ENCODE measurements at places on chromosomes 3 and 15.

- peak; percentile 5 for DNase-seq
Measured at GRCh38 chr3:6791161-6791560, 69.8 kb upstream of the GRM7 start.

DNA sequence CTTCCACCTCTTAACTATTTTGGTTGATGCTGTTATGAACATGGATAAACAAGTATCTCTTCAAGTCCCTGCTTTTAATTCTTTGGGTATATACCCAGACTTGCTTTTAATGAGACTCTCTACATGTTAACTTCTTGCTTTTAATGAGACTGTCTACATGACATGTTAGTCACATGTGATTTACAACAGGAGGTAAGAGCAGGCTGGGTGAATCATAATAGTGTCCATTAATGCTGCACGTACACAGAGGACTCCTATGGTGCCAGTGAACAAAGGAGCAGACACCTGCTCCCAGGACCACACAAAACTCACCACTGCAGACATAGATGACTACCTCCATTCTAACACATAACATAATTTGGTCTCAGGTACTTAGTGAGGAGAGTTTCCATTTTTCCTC is 273.4 kb upstream of the NSMCE3 start:
- peak; percentile 66 for DNase-seq

- no peak for DNase-seq
Measured at GRCh38 chr3:14689247-14689980, 14.5 kb downstream of the C3orf20 start.

DNA sequence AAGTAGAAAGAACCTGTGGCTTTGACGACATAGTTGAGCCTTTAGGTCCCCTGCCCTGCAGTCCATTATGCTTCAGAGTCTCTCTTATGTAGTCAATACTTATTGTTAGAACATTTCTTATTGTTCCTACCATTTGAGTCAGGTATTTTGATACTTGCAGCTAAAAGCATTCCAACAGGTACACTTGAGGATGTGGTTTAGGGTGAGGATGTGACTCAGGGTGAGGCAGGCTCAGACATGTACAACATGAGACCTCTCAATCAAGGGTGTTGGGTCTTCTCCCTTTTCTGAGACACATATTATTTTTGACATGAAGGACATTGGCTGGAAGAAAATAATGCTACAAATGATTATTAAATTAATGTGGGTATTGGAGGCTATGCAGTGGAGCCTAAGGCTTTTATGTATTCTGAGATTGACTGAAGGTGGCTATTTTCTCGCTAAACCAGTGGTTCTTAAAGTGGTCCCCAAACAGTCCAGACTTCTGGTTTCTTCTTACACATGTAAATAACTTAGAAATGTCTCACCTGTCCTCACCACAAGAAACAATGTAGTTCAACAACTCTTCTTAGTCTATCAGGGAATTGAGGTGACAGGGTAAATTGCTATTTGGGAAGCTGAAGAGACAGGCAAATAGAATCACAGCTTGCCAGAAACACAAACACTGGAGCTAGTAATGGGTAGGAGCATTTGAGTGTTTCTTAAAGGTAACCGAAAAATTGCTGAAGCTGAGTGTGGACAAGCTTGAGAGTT is 135.5 kb upstream of the ZPLD1 start:
- no peak for DNase-seq

- DNase-seq: no peak
Measured at GRCh38 chr3:31713816-31714215, 181.1 kb downstream of the STT3B start.

DNA sequence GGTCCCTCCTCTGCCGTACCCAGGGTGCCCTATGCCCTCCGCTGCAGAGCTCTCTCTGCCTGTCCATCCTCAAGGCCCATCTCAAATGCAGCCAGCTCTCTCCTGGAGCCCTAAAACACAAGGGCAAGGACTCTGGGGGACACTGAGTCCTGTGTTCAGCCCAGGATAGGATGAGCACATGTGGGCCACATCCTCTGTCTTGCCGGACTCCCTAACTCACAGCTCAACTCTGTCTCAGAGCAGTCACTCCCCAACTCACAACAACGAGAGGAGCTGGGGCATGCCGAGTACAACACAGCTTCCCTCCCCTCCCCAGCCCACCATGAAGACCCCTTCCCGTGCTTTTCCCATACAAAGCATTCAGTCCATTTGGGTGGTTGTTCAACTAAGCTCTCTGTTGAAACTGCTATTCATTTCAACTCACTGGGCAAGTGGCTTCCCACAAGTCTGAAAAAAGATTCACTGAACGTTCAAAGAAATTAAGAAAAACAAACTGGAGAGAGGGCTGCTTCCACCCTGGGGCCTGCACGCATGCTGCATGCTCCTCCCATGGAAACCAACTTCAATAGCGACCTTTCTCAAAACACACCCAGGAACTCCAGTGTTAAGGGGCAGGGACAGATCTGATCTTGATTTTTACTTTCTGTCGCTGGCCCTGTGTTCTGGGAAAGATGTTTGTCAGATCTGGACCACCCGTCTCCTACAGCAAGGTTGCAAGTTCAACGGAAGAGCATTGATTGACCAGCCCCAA is 124.3 kb upstream of the IGF1R start:
- DNase-seq: no peak

DNA sequence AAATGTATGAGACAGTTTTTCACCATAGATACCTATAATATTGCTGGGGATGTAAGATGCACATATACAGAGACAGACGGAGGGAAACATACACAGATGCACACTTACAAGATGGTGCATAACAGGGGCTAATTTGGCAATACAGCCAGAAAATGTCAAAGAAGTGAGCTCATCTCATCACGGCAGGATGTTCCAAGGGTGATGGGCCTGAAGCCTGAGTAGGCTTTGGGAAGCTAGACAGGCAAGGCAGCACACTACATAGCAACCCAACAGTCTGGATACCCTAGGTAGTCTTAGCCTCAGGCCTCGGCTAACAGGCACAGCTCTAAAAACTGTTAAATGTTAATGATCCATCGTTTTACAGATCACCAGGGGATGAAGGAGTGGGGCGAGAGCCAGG is 148.5 kb downstream of the OSBPL10 start:
- no peak for DNase-seq

DNA sequence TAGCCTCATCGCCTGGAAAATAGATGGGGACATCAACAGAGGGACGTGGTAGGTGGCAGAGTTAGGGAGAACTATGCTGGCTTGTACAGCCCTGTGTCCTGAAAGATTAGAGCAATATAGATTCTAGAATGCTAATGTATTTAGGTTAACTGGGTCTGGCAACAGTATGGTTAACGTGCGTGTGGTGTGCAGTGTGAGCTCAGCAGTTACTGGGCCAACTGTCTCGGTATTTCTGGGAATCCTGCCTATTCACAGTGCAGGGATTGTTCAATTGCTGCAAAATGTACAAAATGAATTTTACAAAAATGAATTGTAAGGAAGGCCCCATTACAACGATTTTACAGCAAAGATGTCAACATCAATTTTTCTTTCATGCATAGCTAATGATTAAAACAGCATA is 20.6 kb downstream of the MEIS2 start:
- DNase-seq: no peak

- DNase-seq: no peak
Measured at GRCh38 chr15:42449770-42450424, 41.0 kb downstream of the ZNF106 start.

DNA sequence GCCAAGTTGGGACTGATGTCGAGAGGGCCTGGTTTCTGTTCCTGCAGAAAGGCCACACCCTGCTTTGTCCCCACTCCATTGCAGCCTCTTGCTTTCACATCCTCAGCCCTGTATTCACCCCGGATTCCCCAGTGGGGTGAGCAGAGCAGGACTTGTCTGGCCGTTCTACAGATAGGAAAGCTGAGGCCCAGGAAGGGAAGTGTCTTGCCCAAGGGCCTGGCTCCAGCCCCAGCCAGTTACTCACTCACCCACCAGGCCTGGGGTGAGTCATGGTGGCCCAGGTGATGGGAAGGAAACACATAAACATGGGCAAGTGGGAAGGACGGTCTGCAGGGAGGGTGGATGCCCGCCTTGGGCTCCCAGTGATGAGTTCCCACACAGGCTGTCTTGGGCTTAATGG is 6.1 kb upstream of the DUSP7 start:
- DNase-seq: no peak
